Central memory CD4-positive, alpha-beta T cell (primary cell): ENCODE measurements at places on chromosomes 11 and 22.
A peak's percentile ranks its signal among the peaks of the same experiment; 100 is the strongest.

DNA sequence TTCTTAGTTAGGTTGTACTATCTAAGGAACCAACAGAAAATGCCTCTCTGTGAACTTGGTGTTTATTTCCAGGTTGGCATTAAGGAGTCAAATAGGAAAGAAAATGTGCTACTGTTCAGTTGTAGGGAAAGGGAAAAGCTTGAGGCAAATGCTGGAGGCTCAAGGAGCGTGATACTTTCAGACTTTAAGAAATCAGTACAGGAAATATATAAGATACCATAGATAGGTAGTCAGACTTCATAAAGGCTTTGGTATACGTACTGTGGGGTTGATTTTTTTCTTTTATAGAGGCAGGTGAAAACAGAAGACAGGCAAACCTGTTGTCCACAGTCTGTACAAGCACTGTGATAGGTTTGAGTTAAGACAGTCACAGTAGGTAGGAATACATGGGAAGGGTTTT lies 30.8 kb downstream of the EP300 start:
- no peak for DNase-seq

GRCh38 chr22:20992456-20993303 lies 9.2 kb downstream of the THAP7 start:
- DNase-seq, result no peak

GRCh38 chr22:40552070-40552469 lies 84.4 kb downstream of the MRTFA start:
- DNase-seq, result no peak

DNA sequence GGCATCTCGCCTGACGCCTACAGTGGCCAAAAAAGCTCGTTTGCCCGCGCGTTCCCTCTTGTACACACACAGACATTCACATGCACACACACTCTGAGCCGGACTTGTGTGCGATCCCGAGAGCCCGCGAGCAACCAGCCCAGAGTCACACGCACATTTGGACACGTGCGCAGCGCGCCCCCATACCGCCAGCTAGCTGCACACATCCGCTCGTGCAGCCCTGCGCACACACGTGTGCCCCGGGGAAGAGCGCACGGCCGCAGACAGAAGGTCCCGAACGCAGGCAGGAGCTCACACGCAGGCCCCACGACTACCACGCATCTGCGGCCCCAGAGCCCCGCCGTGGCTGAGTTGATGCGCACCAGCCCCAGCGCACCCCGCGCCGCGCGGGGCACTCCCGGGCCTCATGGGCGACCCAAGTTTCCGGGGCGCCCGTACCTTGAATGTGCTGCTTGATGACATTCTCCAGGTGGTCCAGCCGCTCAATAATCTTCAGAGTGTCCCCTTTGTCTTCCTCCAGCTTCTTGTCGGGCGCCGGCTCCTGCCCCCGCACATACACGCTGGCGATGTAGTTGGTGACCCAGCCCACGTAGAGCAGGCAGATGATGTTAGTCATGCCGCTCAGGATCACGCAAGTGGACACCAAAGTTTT lies 758 bp downstream of the GALNT18 start:
- DNase-seq, result no peak

DNA sequence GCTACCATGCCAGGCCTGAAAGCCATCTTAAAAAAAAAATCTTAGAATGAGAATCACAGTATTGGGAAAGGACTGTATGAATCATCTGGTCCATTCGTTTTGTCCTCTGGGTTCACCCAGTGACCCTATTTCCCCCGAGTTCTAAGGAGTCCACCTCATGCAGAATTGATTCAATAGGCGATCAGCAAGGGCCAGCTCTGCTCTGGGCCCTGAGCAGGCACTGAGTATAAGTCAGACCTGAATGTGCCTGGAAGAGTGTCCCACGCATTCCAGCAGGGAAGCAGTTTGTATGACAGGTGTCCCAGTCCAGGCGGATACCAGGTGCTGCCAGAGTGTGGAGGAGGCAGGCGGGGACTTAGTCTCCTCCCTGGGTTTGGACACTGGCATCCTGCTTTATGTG lies 883 bp upstream of the HMOX1 start:
- no peak for DNase-seq

- no peak for DNase-seq
These were observed 19.3 kb downstream of the TREH start for GRCh38 chr11:118659953-118660680.

DNA sequence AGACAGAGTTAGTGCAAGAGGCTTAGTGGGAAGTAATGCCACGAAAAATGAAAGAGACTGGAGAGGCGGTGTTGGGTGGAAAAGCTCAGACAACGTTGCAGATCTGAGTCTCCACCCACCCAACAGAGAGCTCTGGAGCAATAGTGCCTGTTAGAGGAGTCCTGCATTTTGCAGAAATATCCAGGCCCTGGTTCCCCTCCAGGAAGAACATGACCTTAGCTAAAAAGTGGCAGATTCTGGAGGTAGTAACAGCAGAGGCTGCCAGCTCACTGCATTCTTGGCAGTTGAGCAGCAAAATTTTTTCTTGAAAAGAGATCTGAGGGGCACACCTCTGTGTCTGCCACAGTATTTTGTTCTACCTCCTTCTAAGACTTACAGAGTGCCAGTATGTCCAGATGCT lies 27.7 kb upstream of the BIRC3 start:
- no peak for DNase-seq

DNA sequence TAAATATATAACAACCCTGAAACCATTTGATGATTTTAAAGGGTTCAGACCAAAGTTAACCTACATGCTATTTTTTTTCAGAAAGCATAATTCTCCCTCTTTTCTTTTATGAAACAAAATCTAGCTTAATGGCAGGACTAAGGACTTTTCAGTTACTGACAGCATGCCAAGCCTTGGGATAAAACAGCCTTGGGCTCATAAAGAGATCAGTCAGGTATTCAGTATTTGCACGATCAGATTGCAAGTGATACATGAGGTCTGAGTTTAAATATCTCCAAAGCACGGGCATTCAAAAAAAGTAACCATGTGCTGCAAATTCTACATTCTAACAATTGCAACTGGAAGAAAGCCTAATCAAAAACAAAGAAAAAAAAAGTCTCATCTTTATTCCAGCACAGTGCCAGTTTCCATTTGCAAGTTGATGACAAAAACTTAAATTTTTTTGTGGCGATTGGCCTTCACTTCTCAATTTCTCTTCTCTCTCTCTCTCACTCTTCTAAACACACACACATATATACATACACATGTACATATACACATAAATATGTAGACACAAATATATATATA lies 60.1 kb downstream of the CTSC start:
- no peak for DNase-seq

DNA sequence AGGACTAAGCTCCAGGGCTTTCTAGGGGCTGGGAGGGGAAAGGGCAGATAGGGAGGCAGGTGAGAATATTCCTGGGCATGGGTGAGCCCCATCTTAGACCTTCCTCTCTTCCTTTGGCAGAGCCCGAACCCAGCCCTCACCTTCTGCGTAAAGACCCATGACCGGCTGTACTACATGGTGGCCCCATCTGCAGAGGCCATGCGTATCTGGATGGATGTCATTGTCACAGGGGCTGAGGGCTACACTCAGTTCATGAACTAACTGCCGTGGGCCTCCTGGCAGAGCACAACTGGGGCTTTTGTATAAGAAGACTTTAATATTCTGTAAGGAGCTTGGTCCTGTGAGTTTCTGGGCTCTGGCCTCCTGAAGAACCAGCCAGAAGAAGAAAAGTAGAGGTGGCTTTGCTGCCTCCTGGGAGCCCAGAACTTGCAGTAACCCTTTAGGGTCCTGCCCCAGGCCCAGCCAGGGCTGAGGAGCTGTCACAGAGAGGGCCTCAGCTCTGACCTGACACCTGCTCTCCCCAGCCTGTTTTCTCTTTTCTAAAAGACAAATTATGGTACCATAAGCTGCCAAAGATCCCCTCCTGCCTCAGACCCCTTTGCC lies 22.8 kb downstream of the TREH start:
- no peak for DNase-seq

DNA sequence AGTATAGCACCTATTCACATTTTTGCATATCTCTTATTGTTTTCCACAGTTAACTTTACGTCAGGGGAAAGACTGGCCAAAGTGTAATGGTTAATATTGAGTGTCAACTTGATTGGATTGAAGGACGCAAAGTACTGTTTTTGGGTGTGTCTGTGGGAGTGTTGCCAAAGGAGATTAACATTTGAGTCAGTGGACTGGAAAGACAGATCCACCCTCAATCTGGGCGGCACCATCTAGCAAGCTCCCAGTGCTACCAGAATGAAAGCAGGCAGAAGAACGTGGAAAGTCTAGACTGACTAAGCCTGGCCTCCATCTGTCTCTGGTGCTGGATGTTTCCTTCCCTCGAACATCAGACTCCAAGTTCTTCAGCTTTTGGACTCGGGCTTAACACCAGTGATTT lies 1900.7 kb upstream of the RAG2 start:
- no peak for DNase-seq

DNA sequence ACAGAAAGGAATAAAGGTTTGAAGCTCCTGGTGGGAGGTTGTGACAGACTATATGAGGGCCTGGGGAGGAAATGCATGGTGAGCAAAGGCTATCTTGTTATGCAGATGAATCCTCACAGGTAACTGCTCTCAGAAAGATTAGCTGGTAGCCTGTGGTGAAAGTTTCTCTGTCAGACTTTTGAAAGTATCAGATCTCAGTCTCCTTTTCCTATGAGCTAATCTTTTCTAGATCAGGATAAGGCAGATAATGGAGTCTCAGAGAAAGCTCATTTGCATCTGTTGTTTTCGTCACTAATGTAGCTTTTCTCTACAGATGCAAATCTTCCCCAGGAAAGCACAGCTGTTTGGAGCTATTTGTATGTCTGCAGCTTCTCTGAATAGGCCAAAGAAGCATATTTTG lies 21.0 kb upstream of the OR6X1 start:
- DNase-seq, result no peak

- peak; percentile 1 for DNase-seq
These were observed 69.1 kb downstream of the FCHSD2 start for GRCh38 chr11:73072935-73073481.

GRCh38 chr22:23419171-23419570 lies 160.9 kb downstream of the IGLL1 start:
- DNase-seq, result no peak

- no peak for DNase-seq
These were observed 425.0 kb downstream of the DYNC2H1 start for GRCh38 chr11:103534191-103534590.

- no peak for DNase-seq
These were observed 32.1 kb upstream of the TXNRD2 start for GRCh38 chr22:19973551-19974267.

- no peak for DNase-seq
These were observed 27.4 kb downstream of the ZNF214 start for GRCh38 chr11:6992457-6993417.

- DNase-seq, result no peak
These were observed 10.6 kb upstream of the INSC start for GRCh38 chr11:15104166-15104565.

- no peak for DNase-seq
These were observed 299.8 kb upstream of the SYN3 start for GRCh38 chr22:33357981-33358399.

DNA sequence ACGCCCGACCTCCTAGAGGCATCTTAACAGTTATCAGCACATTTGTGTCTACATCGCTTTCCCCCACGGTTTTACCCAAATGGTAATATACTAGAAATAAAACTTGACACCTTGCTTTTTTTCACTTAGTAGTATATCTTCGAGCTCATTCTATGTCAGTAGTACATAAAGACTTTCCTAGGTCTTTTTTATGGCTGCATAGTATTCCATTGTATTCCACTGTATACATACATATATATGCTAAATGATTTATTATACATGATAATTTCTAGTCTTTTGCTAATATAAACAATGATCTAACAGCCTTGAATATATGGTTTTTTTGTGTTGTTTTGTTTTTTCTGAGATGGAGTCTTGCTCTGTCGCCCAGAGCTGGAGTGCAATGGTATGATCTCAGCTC lies 34.8 kb upstream of the DLAT start:
- no peak for DNase-seq

DNA sequence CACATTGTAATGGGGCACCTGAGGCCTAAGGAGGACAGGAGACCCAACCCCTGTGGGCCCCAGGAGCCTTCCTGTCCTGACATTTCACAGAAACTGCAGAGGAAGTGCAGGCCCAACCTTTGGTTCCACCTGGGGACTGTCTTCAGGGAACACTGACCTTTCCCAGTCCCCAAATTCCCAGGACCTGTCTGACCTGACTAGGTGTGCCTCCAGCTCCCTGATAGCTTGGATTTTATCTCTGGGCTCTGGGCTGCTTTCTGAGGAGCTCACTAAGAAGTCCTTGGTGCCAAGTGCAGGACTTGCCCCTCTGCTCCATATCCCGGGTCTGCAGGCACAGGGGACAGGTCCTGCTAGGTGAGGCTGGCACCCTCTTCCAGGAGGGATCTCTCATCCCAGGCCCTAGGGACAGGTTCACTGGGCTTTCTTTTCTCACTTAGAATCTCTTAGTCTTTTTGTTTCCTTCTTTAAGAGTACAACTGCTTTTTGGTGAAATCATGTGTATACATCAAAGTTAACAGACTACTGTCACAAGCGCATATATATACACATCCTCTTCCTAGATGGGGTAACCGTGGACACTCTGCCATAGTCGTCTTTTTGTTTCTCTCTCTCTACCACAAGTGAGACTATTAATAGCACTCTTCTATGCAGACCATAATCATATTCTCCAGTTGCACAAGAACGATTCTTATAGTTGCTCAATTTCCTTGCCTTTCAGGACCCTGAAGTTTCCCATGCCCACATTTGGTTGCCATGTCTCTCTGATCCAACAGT lies 72.0 kb upstream of the IGLL5 start:
- no peak for DNase-seq

GRCh38 chr11:9862981-9863380 lies 199.1 kb downstream of the SWAP70 start:
- no peak for DNase-seq

DNA sequence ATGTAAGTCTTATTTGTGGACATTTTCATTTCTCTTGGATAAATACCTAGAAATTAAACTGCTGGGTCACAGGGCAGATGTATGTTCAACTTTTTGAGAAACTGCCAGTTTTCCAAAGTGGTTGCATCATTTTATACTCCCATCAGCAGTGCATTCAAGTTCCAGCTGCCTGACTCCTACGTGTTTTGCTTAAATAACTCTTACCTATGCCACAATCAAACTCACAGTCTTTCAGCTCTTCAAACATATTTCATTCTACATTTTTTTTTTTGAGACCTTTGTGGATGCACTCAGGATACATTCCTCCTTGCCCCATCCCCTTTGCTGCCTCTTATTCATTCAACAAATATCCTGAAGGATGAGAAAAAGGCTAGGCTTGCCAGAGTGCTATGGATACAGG lies 9.2 kb downstream of the TCF20 start:
- DNase-seq, result no peak
